ENCODE measurements at places on chromosomes 5 and 9. TPM values are rescaled to one million over a fixed set of nuclear protein-coding genes. Genes with fewer than 3 reads are reported as not detected.

The IL3 gene
- not detected for total RNA-seq

The LURAP1L gene
- 25.2 TPM for total RNA-seq

The OTP gene
- total RNA-seq: not detected

DNA sequence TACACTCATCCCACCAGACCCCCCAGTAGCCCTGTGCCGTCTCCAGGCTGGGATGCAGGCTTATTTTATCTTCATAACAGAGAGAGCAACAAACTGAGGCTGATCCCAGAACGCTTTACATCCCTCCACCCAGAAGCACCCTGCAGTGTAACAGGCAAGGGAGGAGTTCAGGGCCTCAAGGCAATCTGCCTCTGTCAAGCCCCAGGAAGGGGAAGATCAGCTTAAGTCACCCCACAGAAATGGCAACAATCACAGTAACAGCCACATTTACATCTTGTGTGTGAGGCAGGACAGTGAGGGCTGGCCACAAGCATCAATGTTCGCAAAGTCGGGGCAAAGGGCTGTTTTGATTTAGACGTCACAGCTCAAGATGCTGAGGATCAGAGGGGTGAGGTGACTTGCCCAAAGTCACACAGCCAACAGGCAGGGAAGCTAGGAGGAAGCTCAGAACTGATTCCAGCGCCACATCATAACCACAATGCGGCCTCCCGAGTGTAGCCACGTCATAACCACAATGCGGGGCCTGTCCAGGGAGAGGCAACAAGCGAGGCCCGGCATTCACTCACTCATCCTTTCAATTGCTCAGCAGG, 14.4 kb downstream of the STK10 start:
- DNase-seq: no peak

- no peak for DNase-seq
Observed at GRCh38 chr9:107190061-107190935, 92.8 kb upstream of the RAD23B start.

- no peak for DNase-seq
Observed at GRCh38 chr9:78940121-78940855, 631.5 kb upstream of the TLE4 start.

DNA sequence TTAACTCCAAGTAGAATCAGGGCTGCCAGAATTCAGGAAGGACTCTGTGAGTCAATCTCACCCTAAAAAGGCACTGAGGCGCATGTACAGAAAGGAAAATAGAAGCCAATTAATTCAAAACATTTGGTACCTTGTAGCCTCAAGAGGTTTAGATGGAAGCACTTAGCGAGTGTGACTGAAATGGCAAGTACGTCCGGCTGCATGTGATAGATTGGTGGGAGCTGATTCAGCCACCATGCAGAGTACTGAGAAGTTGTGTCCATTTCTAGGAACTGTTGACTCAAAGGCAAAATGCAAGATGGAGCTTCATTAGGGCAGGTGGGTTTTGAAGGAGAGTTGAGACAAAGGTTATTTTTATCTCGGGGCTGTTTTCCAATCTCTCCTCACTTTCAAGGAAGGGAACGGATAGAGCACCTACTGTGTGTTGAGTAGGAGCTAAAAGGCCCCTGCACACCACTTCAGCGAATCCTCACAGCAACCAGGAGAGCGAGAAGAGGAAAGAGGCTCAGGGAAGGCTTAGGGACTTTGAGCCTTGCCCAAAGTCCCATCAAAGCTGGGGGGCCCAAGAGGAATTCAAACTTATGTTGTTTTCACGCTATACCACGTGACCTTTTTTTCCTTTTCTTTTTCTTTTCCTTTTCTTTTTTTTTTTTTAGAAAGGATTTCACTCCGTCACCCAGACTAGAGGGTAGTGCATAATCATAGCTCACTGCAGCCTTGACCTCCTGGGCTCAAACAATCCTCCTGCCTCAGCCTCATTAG, 34.6 kb upstream of the CPEB4 start:
- DNase-seq: no peak

Measured in mucosa of gallbladder (tissue), 1 donor.